ENCODE measurements at places on chromosomes 7 and 10.

GRCh38 chr7:39428221-39428620, 138.0 kb upstream of the YAE1 start:
- no peak for DNase-seq

GRCh38 chr7:130953196-130953595, 219.2 kb upstream of the KLF14 start:
- no peak for DNase-seq

DNA sequence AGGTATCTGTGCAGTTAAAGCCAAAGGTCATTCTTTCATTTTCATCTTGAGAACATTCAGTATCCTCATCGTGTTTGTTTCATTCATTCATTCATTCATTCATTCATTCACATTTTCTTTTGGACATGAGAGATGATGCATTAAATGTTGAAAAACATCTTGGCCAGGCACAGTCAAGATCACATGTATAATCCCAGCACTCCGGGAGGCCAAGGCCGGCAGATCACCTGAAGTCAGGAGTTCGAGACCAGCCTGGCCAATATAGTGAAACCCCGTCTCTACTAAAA, 34.3 kb downstream of the APBB1IP start:
- no peak for DNase-seq

- no peak for DNase-seq
These were observed 58.3 kb downstream of the CYP26A1 start for GRCh38 chr10:93131986-93132385.

GRCh38 chr7:107372298-107372697, 97.6 kb upstream of the GPR22 start:
- no peak for DNase-seq

- DNase-seq: no peak
These were observed 4.5 kb downstream of the STMP1 start for GRCh38 chr7:135666846-135667245.

- DNase-seq: peak; percentile 19
These were observed 17.0 kb downstream of the PNLIPRP3 start for GRCh38 chr10:116444527-116445142.

DNA sequence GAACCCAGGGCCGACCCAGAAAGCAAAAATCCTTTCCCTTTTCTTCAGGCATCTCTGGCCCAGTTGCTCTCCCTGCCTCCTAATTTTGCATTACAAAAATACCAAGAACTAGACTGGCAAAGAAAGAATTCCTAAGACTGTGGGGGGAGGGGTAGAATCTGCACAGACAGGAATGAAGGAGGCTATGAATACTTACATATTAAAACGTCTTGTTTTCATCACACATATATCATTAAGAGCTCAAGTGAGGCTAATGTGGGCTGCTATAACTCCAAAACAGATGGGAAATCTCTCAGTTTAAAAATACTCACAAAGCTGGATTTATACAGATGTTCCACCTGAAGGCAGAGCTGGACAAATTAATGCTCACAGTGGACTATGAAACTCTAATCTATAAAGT, 29.2 kb upstream of the MKX start:
- DNase-seq: no peak

DNA sequence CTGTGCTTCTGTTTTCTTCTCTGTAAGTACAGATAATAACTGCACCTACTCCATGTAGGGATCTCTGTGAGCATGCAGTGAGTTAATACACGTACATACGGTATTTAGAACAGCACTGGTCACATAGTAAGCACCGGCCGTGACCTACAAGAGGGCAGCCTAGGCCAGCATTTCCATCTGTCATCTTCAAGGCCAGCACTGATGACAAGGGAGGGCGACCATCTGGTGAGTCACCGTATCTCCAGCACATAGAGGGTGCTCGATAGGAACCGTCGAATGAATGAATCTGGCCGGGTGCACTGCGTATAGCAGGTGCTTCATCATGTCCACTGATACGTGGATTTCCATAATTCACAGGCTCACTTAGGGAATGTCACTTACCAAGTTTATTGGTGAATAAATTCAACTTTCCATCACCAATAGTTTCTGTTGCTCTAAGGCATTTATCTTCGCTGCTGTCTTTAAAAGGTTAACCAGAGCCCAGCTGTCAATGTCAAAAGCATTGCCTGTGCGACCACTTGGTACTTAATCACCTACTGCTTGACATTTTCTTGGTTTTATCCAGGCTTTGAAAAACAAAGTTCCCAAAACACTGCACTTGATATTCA, 8.3 kb downstream of the NOD1 start:
- no peak for DNase-seq

GRCh38 chr7:27303026-27303425, 60.4 kb downstream of the EVX1 start:
- peak; percentile 86 for DNase-seq

DNA sequence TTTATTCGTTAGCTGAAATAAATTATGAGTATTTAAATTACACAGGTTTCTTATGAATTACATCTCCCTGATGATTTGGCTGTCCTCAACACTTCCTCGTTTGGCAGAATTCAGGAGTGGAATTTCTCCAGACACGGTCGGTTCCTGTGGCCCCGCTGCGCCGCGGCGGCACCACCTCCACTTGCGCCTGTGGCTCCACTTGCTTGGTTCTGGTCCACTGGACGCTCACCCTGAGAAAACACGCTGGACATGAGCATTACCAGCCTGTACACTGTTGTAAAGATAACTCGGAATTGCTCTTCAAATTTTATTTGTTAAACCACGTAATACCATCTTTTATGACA, 85.3 kb downstream of the ZNF33B start:
- no peak for DNase-seq

- DNase-seq: no peak
These were observed 22.2 kb upstream of the PARP12 start for GRCh38 chr7:140084972-140085371.

GRCh38 chr10:78412605-78413004, 378.9 kb downstream of the RPS24 start:
- no peak for DNase-seq

DNA sequence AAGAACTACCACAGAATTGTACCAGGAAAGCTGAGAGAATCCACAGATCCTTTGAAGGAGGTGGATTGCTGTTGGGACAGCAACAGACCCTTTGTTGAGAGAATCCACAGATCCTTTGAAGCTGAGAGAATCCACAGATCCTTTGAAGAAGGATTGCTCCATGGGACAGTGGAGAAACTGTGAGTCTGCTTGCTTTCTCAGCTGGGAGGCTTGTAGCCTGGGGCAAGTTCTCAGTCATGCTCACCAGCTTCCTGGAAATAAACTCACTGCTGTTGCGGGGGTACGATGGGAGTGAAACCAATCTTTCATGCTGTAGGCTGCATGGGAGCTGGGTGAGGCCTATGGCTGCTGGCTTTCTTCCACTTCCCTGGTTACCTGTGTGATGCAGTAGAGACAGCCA, 106.3 kb downstream of the C7orf25 start:
- no peak for DNase-seq

GRCh38 chr7:100126239-100126930, 382 bp upstream of the MBLAC1 start:
- no peak for DNase-seq

DNA sequence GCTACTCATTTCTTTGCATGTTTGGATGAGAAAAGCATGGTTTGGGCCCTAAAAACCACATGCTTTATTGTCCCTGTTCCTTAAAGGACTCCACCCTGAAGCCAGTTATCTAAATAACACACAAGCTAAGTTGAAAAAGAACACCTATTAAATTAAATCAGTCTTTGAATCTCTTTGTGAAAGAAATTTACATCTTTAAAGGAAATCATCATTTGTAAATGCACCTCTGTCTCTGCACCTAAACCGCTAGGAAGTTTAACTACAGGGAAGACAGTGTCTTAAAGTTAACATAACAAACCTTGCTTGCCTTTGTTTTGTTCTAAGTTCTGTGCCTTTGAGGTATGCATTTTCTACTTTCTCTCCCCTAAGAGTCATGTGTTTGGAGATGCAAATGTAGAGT, 52.6 kb downstream of the HTR7 start:
- no peak for DNase-seq

DNA sequence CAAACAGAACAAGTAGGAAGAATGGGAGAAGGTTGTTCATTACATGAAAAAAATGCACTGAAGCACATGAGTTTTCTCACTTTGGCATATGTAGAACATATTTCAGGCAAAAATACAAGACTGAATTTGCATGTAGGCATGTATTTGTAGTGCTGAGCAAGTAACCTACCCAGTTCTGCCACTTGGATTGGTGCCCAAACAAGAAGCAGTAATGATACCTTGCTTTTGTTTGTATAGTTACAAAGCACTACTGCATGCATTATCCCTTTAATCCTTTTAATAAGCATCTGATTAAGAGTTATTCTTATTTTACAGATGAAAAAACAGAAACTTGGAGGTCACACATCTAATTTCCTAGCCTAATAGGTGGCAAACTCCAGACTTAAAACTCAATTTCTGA, 23.1 kb upstream of the CTTNBP2 start:
- peak; percentile 43 for DNase-seq

DNA sequence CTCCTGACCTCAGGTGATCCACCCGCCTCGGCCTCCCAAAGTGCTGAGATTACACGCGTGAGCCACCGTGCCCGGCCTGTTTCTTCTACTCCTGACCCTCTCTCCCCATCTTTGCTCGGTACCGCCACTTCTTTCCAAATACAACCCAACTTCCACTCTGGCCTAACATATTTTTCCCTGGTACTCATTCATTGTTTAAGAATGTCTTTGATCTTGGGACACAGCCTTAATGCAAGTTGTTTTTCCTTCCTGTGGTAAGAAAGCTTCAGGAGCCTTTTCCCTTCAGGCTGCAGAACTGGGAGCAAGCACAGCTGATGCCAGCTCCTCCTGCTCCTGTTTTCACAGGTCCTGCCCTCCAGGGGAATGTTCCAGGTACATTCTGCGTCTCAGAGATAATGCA, 13.7 kb downstream of the CALML3 start:
- no peak for DNase-seq

DNA sequence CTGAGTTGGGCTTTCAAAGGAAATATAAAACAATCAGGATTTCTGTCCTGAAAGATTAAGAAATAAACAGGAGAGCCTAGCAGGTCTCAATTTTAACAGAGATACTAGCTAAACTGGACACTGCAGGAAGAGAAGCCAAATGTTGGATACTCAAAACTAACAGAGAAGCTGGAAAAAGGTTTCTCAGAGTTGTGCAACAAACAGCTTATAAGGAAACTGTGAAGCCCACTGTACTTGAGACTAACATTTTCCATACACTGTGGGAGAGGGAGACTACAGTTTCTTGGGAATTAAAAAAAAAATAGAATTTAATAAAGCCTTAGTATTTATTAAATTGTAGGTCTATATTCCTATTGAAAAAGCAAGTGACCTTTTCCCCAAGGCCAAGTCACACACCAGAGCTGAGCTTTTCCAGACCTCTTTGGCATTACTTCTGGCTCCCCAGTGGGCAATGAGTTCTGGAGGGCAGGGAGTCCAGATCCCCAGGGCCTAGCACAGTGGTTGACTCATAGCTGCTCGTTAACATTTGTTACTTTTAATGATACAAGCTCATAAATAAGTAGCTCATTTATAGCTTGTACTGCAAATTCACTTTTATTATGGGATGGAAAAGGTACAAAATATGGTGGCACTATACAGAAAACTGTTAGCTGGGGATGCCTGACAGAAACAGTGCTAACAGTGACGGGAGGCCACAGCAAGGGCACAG, 68.3 kb downstream of the MINDY3 start:
- DNase-seq: no peak

- no peak for DNase-seq
These were observed 3.1 kb downstream of the VAX1 start for GRCh38 chr10:117135026-117135372.

DNA sequence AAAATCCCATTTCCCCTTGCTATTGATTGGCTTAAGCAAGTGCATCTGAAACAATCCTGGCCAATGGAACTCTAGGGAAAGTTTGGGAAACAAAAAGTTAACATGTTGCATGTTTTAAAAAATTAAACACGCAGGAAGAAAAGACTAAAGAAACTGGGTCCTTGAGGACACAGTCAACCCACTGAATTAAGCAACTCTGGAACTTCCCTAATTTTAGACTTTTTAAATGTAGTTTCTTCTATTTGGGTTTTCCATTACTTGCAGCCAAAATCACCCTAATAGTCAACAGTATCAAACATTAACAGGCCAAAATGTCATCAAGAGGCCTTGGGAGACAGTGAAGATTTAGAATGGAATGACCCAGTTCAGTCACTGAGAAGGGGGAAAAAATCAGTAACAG, 40.6 kb downstream of the OSBPL3 start:
- DNase-seq: no peak

Data from NCI-H1105 treated with DMSO at 0.1 percent for 48 hours (cell line).